ENCODE measurements at places on chromosomes 5 and 9.

GRCh38 chr5:74641735-74642542 lies 1.4 kb upstream of the ENC1 start:
- peak; percentile 15 for DNase-seq

DNA sequence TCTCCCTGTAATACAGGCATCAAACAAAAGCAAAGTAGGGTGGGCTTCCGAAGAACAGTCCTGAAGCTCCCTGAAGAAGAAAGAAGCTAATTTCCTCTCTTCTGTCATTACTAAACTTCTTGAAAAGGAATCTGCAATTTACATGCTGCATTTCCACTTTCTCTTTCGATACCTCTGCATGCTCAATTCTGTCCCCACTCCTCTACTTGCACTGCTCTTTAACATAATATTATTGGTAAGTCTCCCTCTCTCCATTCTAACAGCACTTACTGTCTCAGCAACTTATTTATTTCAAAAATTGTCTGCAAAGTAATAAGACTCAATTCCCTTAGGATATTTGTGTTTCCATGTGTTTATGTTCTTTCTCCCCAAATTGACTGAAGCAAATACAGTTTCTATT lies 3.9 kb upstream of the PLPP1 start:
- no peak for DNase-seq

DNA sequence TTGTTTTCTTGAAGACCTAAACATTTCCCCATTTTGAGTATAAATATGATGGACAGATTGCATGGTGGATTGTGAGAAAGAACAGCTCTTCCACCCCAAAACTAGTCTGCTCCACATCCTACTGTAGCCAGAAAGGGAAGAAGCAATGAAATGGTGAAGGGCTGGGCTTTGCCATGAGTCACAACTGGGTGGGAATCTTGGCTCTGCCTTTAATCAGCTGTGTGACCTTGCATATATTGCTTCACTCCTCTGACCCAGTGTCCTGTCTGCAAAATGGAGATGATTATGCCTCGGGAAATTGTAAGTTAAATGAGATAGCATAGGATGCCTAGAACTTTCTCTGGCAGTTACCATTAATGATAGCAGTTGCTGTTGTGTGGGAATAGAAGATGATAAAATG lies 101.9 kb downstream of the PDE8B start:
- DNase-seq: no peak

- DNase-seq: no peak
Measured at GRCh38 chr5:10632110-10632761, 68.4 kb downstream of the ANKRD33B start.

DNA sequence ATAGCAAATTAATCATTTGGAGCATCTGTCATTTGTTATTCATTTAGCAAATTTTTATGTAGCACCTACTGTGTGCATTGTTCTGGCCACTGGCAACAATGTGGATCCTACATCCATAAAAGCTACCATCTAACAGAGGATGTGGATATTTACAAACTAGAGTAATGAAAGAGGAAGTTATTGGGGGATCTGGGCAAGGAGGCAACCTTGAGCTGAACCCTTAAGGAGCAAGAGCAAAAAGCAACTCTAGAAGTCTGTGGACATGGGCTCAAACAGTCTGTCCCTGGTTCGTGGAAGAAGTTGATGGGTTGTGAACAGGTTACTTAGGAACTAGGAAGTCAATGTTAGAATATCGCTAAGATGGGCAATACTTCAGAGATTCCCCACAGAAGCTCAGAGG lies 259.9 kb downstream of the SYK start:
- DNase-seq: no peak

- no peak for DNase-seq
Measured at GRCh38 chr9:33468797-33469621, 4.7 kb downstream of the NOL6 start.

GRCh38 chr5:59600998-59601397 lies 292.5 kb downstream of the PDE4D start:
- no peak for DNase-seq

DNA sequence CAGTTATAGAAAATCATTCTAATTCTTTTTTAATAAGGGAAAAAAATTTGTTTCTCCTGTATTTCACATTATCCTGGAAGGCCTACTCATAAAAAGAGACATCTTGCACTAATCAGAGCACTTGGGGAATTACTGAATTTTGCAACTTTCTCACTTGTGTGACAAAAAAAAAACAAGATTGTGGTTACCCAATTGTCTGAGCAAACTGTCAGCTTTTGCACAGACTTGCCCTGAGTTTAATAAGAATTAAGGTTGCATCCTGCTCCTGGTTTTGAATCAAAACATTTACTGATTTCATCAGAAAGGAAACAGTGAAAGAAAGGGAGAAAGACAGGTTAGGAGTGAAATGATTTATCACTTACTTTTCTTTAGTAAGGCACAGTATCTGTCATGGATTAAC lies 10.6 kb upstream of the SH3RF2 start:
- no peak for DNase-seq

GRCh38 chr9:89891221-89891590 lies 286.4 kb downstream of the GADD45G start:
- DNase-seq: no peak

DNA sequence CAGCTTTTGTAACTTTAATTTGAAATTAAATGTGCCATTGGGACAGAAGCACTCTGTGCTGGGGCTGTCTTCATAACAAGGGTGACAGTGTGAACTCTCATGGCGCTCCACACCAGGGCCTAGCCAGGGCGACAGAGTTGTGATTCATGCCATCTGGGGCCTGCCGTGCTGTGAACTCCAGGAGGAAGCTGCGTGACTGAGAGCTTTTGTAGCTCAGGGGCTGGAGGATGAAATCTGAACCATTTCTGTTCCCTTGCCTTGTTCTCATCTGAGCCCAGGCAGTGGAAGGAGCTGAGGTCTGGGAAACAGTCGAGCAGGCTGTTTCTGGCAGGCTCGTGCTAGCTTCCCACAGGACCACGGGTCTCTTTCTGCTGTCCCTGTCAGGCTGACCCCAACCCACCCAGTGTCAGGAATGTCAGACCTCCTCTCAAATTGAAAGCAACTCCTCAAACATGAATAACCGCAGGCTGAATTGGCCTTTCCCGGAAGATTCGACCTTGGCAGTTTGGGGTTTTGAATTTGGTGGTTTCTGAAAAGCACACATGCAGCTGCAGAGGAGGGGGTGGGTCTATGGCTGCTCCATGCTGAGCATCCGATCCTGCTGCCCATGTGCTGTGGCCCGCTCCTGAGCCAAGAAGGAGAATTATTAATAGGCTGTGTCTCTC lies 69.2 kb upstream of the RPS23 start:
- DNase-seq: peak; percentile 19

DNA sequence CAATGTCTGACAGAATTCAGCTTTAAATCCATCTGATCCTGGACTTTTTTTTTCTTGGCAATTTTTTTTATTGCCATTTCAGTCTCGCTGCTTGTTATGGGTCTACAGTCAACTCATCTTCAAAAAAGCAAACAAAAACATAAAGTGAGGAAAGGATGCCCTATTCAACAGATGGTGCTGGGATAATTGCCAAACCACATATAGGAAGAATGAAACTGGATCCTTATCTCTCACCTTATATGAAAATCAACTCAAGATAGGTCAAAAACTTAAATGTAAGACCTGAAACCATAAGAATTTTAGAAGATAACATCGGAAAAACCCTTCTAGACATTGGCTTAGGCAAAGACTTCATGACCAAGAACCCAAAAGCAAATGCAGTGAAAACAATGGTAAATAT lies 389.1 kb upstream of the ST8SIA4 start:
- no peak for DNase-seq

- DNase-seq: no peak
Measured at GRCh38 chr5:67971971-67972821, 243.4 kb upstream of the PIK3R1 start.

GRCh38 chr5:133935667-133935940 lies 32.8 kb downstream of the C5orf15 start:
- no peak for DNase-seq

- no peak for DNase-seq
Measured at GRCh38 chr5:176773408-176774035, 36.8 kb upstream of the UNC5A start.

DNA sequence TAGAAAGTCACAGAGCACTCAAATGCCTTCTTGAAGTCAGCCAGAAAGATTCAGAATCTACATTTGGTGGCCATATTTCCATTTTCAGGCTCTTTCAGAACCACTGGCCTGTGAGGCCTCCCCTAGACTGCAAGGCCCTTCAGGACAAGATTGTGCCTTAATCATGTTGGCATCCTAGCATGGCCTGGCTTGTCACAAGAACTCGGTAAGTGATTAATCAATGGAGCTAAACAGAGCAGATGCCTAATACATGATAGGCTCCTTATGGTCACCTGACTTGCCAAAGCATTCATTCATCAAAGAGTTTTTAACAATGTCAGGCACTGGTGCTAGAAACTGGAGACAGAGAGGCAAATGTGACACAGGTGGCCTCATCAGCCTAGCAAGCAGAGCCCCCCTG lies 70.3 kb downstream of the PGM5 start:
- DNase-seq: no peak

GRCh38 chr9:22214021-22214420 lies 204.9 kb upstream of the CDKN2B start:
- no peak for DNase-seq

- no peak for DNase-seq
Measured at GRCh38 chr5:60521376-60522291, 178.3 kb downstream of the DEPDC1B start.

GRCh38 chr9:136695435-136695895 lies 8.2 kb upstream of the AGPAT2 start:
- no peak for DNase-seq

GRCh38 chr5:53557386-53557785 lies 3.1 kb upstream of the NDUFS4 start:
- DNase-seq: no peak

- no peak for DNase-seq
Measured at GRCh38 chr5:88861231-88861630, 21.8 kb downstream of the MEF2C start.
